ENCODE measurements at places on chromosomes 13 and 19. TPM values are rescaled to one million over a fixed set of nuclear protein-coding genes. Genes with fewer than 3 reads are reported as not detected.
A peak's percentile ranks its signal among the peaks of the same experiment; 100 is the strongest.

DNA sequence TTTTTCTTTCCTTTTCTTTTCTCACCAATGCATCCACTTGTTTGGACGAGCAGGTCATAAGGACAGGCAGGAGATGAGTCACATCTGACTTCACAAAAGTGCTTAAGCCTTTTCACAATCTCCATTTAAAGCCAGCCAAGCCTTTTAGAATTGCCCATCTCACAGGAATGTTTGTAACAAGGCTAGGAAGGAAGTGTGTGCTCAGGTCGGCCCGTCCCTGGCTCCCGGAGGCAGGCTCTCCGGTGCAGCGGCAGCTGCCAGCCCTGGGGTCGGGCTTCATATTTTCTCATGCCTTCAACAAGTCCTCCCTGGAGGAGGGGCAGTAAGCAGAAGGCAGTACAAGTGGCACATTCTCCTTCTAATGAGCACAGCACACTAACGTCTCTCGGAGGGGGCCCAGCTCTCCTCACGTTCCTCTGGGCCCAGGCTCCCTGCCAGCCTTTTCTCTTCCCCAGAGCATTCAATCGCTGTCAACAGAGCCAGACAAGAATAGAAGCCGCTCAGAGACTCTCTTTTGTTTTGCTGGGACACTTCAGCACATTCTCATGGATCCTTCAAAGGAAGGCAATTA, 180.5 kb downstream of the COL4A1 start:
- peaks cover 24% of the 10 kb centered on the region for H3K27me3 ChIP-seq
- H3K4me3 ChIP-seq, result no peak overlapping the region
- H3K27ac ChIP-seq, result peak overlapping the region; percentile 66
- peaks cover 8% of the 10 kb centered on the region for H3K4me1 ChIP-seq
- DNase-seq, result peak; percentile 73
- no peaks in the 10 kb centered on the region for H3K36me3 ChIP-seq

- H3K27me3 ChIP-seq, result no peaks in the 10 kb centered on the region
- DNase-seq, result no peak
- H3K36me3 ChIP-seq, result no peaks in the 10 kb centered on the region
- H3K4me3 ChIP-seq, result no peak overlapping the region
- peaks cover 68% of the 10 kb centered on the region for H3K4me1 ChIP-seq
Measured at GRCh38 chr13:44272692-44273091, 100.9 kb upstream of the SERP2 start.

DNA sequence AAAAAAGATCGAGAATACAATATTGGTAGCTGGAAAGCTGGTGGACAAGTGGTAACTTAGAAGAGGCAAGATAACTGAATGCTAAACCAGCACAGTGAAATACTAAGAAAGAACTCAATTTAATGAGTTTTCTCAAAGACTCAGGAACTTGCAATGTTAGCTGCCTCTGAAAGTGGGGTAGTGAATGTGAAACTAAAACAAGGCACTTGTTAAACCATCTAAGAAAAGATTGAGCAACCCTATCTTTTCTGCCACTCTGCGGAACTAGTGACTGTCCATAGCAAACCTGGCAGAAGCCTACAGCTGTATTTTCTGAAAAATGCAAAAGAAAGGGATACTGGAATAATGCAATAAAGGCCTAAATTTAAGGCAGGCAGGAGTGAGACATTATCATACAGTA, 1574.4 kb upstream of the PRR20A start:
- H3K27ac ChIP-seq, result no peak overlapping the region
- no peaks in the 10 kb centered on the region for H3K27me3 ChIP-seq
- H3K4me1 ChIP-seq, result no peaks in the 10 kb centered on the region

DNA sequence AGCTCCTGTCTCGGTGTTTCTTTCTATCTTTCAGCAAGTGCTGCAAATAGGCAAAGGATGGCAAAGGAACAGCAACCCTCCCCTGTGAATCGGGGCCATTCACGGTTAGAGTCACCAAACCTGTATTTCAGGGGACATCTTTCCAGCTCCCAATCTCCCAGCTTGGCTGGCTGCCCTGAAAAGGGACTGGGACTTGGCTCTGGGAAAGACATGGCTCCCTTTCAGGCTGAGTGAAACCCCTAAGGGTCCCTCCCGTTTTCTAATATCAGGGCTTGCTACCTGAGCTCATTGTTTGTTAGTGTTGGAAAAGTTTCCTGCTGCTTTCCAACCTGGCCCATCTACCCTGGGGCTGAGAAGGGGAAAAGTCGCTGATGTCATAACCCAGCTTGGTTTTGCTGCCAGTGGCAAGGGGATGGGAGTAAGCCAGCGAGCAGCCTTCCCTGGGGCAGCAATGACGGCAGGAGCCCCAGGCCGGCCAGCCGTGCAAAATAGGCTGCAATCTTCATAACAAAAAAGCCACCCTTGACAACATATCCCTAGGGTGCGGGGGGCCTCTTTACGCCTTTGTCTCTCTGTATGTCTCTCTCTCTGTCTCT, 29.9 kb downstream of the SERP2 start:
- H3K4me3 ChIP-seq, result peak overlapping the region; percentile 18
- no peaks in the 10 kb centered on the region for H3K36me3 ChIP-seq
- peak overlapping the region; percentile 81 for H3K27ac ChIP-seq
- no peaks in the 10 kb centered on the region for H3K27me3 ChIP-seq

DNA sequence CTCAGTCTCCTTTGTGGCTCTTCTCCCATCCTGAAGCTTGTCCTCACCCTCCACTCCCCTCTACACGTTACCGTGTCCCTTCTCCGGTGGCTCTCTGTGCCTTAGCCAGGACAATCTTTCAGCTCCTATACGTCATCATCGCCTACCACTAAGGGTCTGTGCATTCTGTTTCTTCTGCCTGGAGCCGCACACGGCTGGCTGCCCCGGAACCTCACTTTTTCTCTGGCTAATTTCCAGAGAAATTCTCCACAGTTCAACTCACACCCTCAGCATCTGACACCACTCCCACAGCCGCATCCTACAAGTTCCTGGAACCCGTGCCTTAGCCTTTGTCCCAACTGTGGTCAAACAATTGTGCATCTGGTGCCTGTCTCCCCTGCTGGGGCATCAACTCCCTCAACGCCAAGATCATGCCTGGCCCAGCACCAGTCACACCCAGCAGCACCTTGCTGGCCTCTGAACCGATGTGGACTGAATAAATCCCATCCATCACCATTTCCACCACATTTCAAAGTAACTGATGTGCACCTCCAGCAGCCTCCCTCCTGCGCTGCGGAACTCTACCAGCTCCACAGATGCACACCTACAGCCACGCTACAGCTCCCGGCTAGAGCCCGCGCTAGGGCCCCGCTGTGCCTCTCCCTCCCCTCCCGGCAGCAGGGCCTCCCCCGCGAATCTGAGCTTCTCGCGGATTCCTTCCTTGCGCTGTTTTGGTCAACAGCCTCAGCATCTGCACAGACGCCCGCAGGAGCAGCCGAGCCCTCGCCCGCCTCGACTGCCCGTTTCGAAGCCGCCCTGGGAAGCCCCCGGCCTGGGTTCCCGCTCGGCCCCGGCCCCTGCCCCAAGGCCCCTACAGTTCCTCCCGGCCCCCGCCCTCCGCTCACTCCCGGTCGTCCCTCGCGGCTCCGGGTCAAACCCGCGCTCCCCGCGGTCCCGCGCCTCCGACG, 689 bp downstream of the DCUN1D2 start:
- H3K36me3 ChIP-seq, result no peaks in the 10 kb centered on the region
- peak overlapping the region; percentile 94 for H3K27ac ChIP-seq
- DNase-seq, result peak; percentile 38
- peaks cover 70% of the 10 kb centered on the region for H3K4me1 ChIP-seq
- no peaks in the 10 kb centered on the region for H3K27me3 ChIP-seq

- H3K4me1 ChIP-seq, result no peaks in the 10 kb centered on the region
- H3K4me3 ChIP-seq, result no peak overlapping the region
- peaks cover 100% of the 10 kb centered on the region for H3K36me3 ChIP-seq
- H3K27me3 ChIP-seq, result no peaks in the 10 kb centered on the region
Measured at GRCh38 chr19:55241935-55242464, 13.4 kb upstream of the TMEM86B start.

- DNase-seq, result no peak
- no peak overlapping the region for H3K27ac ChIP-seq
- peaks cover 13% of the 10 kb centered on the region for H3K27me3 ChIP-seq
- H3K4me1 ChIP-seq, result peaks cover 22% of the 10 kb centered on the region
- H3K36me3 ChIP-seq, result peaks cover 87% of the 10 kb centered on the region
- H3K4me3 ChIP-seq, result no peak overlapping the region
Measured at GRCh38 chr19:49684983-49685553, 4.3 kb upstream of the ADM5 start.

GRCh38 chr13:106118050-106118449, 417.4 kb downstream of the EFNB2 start:
- no peak for DNase-seq
- H3K27ac ChIP-seq, result no peak overlapping the region
- no peaks in the 10 kb centered on the region for H3K4me1 ChIP-seq
- no peak overlapping the region for H3K4me3 ChIP-seq
- no peaks in the 10 kb centered on the region for H3K27me3 ChIP-seq
- no peaks in the 10 kb centered on the region for H3K36me3 ChIP-seq

DNA sequence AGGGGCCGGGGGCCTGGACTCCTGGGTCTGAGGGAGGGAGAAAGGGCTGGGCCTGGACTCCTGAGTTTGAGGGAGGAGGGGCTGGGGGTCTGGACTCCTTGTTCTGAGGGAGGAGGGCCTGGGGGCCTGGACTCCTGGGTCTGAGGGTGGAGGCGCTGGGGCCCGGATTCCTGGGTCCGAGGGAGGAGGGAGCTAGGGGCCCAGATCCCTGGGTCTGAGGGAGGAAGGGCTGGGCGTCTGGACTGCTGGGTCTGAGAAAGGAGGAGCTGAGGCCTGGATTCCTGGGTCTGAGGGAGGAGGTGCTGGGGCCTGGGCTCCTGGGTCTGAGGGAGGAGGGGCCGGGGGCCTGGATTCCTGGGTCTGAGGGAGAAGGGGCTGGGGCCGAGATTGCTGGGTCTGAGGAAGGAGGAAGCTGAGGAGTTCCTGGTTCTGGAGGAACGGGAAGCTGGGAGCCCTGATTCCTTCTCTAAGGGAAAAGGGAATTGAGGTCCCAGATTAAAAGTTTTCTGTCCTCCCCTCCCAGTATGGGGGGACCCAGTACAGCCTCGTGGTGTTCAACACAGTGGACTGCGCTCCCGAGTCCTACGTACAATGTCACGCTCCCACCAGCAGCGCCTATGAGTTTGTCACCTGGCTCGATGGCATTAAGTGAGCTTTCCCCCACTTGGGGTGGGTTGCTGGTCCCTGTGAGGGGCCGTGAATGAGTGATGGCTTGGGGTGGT, 721 bp downstream of the MED25 start:
- H3K27ac ChIP-seq, result peak overlapping the region; percentile 96
- H3K4me3 ChIP-seq, result peak overlapping the region; percentile 69
- no peak for DNase-seq

GJB6 gene
- not detected for total RNA-seq

GRIK5 gene
- 8.3 TPM for total RNA-seq

VMAC gene
- 8.4 TPM for total RNA-seq

CPB2 gene
- 0.37 TPM for total RNA-seq
